Astrocyte of the spinal cord (primary cell): ENCODE measurements at places on chromosomes 12 and 14.
A peak's percentile ranks its signal among the peaks of the same experiment; 100 is the strongest.

GRCh38 chr12:131363393-131363792, 347.5 kb upstream of the SFSWAP start:
- DNase-seq = no peak

DNA sequence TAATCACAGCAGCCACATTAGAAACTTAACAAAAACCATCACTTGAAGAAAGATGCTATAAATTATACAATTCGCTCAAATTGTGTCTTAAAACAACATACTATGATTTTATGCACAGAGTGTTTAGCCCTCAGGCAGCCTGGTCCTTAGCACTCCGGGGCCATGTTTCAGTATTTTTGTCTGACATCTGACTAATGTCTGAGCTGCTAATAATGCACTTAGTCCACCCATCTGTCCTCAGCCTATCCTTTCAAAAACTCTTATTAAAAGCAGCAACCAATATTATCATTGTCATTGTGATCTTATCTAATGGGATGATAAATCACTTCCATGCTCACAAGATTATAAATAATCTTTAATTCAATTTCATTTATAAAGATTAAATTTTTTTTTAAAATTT, 602.7 kb upstream of the FOXG1 start:
- no peak for DNase-seq

- no peak for DNase-seq
Observed at GRCh38 chr14:104515811-104516780, 63.5 kb upstream of the C14orf180 start.

DNA sequence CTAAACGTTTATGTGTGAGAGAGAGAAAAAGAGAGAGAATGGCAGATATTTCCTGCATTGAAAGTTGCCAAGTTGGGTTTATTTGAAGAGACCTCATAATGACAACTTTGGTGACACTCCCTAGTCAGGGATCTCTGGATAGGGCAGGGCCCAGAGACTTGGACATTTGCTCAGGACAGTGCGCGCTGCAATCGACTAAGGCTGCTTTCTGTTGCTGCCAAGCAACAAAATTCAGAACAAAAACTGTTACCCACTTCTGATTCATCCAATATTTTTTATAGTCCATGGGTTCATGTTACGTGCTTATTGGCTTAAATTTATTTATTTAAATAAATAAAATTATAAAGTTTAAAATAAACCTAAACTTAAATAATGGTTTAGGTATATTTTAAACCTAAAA, 34.2 kb downstream of the PTGER2 start:
- no peak for DNase-seq

- no peak for DNase-seq
Observed at GRCh38 chr12:18320976-18321375, 59.7 kb downstream of the PIK3C2G start.

DNA sequence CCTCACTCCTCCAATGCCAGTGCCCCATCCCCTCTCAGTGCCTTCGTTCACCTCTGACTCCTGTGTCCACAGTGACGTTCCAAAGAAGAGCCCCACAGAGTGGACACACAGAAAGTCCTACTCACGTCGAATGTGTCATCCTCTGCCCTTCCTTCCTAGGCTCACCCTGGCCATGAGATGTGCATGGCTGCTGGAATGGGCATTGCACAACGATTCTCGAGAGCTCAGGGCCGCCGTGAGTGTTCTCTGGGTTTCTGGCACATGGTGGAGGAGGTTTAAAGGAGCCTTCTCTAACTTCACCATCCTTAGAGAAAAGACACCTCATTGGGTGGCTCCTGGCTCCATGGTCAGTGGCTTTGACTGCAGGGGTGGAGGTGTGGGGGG, 12.8 kb upstream of the CEP170B start:
- no peak for DNase-seq

DNA sequence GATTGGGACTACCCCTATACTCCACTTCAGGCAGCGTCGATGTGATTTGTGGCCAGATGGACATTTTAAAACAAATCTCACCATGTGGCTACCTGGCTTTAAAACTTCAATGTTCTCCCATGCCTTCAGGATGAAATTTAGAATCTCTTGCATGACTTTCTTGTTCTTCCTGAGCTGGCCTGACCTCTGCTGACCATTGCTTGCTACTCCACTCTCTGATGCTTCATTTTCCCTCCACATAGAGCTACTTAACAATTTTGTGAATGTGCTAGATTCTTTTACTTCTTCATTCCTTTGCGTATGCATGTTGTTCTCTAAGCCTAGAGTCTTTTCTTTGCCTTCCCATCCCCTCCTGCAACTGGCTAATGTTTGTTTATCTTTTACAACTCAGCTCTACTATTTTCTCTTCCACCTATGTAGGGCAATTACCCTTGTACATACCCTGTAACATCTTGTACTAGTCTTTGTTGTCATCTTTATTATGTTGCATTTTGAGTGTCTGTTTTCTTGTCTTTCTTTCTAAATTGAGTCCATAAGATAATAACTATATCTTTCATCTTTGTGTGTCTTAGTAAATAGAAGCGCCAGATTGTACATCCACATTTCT, 41.2 kb downstream of the YLPM1 start:
- peak; percentile 67 for DNase-seq

DNA sequence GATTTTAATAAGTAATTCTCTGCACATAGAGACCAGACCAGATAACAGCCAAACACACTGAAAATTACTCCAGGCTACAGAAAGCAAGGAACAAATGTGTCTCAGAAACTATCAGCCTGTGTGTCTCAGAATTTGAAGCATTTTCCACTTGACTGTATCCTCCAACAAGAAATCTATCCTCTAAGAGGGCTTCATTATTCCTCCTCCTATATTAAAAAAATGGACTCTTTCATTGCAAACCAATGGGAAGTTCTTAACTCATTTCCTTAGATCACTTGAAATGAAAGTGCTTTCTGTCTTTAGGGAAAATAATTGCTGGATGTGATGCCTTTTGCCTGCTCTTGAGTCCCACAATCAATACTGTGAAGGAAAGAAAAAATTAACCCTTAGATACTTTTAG, 2.3 kb downstream of the ST8SIA1 start:
- DNase-seq = no peak

- DNase-seq = no peak
Observed at GRCh38 chr14:92314182-92314581, 8.8 kb upstream of the SLC24A4 start.

DNA sequence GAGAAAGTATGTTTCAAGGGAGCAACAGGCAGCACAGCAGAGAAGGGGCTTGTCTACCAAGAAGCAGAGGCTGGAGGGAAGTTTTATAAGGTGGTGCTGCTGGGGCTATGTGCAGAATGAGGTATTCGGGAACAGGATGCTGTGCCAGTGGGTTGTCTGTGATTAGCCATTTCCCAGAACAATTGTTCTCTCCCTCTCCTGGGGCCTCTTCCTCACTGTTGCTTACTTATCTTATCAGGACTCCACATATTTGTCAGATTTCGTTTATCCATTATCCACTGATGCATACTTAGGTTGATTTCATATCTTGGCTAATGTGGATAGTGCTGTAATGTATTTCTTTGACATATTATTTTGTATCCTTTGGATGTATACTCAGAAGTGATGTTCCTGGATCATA, 195.1 kb upstream of the RTL1 start:
- DNase-seq = no peak

- no peak for DNase-seq
Observed at GRCh38 chr12:39359645-39360044, 83.3 kb downstream of the KIF21A start.

GRCh38 chr12:127343940-127344339, 923.0 kb upstream of the TMEM132C start:
- DNase-seq = peak; percentile 41

DNA sequence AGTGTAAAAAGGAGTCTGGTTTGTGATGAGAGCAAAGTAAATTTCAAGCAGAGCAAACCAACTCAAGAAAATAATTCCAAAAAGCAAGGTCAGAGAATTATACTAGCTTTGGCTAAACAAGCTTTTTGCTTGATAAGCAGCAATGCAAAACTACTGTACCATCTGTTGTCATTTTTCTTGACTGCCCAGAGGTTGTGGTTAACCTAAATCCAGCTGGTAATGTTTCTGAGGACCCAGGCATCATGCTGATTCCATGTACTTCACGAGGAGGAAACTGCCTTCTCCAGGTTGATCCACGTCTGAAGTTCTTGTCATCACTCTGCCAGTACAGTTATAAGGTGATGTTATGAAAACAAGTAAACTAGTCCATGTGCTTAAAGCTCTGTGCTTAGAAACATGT, 185.2 kb downstream of the ACSS3 start:
- DNase-seq = no peak

DNA sequence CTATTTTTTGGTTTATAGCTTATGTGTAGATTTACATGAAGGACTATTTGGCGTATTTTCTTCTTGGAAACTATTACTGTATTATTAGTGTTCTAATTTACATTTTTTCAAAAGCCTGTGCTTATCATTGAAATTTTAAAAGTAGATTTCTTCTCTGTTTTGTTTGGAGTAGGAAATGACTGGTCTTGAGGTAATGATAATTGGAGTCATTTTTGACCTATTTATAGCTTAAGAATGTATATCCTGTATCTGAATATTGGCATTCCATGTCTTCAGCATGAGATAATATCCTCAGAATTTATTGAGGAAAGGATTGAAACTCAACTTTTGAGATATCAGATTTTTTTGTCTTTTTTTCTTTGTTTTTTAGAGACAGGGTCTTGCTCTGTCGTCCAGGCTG, 193.4 kb downstream of the ERC1 start:
- peak; percentile 23 for DNase-seq
